Skin of body (tissue), 3 donors: ENCODE measurements at places on chromosomes 7 and 10.

GRCh38 chr7:99459087-99459486 lies 6.9 kb downstream of the ATP5MF start:
- no peak for DNase-seq

DNA sequence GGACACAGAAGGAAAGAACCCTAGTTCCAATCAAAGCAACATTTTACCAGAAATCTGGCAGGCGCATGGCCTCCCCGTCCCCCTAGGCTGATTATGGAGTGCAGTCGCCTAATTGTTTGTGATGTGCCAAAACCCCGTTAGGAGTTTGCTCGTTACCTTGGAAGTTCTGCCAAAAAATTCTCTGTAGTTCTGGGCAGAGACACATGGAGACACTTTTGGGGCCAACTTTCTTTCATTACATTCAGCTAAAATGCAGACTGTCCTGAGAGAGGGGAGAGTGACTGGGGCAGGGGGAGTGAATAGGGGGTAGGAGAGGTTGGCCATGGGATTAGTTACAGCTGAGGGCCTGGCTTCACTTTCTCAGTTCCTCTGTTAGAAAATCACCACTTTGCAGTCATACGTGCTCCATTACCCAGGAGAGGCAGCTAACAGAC lies 158.0 kb upstream of the NPVF start:
- peak; percentile 90 for DNase-seq

DNA sequence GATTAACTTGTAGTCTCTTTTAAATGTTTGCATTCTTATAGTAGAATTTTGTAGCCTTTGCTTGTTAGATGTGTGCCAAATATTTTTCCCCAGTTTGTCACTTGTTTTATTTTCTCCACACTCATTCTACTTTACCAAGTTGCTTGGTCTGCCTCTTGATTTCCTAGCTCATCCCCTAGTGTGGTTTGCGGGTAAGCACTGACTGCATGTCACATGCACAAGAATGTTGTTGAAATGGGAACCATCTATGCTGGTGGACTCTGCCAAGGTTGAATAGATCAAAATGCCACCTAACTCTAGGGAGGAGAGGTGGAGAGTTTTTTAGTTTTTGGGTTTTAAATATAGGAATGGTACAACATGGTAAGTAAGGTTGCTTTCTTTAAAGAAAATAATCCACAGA lies 47.6 kb downstream of the FZD1 start:
- DNase-seq = no peak

DNA sequence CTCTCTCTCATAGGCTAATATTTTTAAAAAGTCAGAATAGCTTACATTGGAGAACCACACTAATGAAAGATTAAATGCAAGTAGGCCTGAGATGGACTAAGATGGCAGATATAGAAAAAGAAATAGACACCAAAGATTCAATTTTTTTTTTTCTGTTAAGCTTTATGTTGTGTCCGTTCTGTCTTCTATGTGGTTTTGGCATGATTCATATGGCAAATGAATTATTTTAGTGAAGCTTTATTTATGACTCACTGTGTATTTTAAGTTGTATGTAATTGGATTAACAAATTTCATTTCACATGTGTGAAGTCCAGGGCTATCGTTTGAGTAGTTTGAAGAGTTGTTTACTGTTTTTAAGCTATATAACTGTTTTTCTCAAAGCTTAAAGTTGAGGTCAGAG lies 214.8 kb downstream of the CAMK1D start:
- no peak for DNase-seq

- DNase-seq = no peak
Observed at GRCh38 chr7:155847821-155848435, 35.7 kb upstream of the SHH start.
